AG08396 (cell line): ENCODE measurements at places on chromosomes 7 and 10.

- DNase-seq = no peak
These were observed 27.2 kb downstream of the IKZF1 start for GRCh38 chr7:50331564-50332208.

GRCh38 chr10:85265121-85265520 is 936.7 kb downstream of the CCSER2 start:
- DNase-seq = no peak

- no peak for DNase-seq
These were observed 53.0 kb upstream of the AGR3 start for GRCh38 chr7:16934722-16935340.

- DNase-seq = peak; percentile 88
These were observed 272.3 kb downstream of the TRIL start for GRCh38 chr7:28685644-28686417.

DNA sequence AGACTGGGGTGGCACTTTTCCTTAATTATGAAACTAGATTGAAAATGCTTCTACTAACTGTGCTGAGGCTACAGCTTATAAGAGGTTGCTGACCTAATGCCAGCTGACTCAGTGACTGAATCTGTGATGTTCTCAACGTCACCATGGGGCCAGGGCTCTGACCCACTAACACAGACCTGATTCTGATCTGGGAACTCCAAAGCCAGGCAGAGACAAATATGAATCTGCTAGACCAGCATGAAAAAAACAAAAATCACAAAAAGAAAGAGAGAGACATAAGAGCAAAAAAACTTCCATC is 16.1 kb downstream of the USP6NL start:
- DNase-seq = peak; percentile 55

DNA sequence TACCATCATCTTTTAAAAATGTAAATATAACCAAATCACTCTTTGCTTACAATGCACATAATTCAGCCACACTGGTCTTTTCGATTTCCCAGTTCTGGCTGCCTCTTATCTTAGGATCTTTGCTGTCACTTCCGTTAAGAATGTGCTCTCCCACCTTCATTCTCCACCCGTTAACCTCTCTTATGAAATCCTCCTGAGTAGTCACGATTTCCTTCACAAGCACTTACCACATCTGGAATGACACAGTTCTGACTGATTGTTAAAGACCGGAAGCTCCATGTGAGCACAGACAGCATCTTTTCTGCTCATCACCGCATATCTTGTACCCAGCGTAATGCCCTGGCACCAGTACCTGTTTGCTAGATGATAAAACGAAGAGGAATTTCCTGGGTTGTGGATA is 84.3 kb downstream of the CUL2 start:
- peak; percentile 52 for DNase-seq

GRCh38 chr10:92834986-92835385 is 13.3 kb upstream of the EXOC6 start:
- DNase-seq = peak; percentile 34

DNA sequence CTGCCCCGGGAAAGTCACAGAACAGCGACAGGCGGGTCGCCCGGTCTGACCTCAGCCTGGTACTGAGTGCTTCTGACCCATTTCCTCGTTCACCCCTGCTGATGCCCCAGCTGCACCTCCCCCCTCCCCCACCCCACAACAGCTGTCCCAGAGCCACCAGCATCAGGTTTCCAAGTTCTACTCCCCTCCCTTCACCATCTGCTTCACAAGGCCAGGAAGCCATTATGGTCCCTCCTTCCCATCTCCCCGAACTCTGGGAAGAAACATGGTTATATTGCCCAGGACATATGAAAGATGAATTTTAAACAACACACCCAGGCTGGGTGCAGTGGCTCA is 301.9 kb upstream of the GALNT17 start:
- no peak for DNase-seq

DNA sequence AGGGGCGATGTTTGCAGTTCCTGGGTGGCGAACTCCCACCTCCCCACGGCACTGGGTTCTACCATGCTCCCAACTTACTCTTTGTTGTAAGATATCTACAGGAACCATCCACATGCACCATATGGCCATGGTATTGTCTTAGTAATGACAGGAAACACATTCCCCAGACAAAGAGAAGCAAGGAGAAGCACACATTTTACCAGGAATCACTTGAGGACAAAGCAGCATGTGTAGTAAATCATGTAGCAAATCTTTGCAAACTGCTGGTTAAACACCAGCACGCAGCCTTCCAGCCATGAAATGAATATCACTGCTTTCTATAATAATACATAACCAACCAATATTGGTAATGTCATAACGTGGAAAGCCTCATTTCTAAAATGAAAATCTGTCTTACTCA is 101.2 kb downstream of the NRP1 start:
- DNase-seq = no peak

GRCh38 chr10:60427709-60428386 is 38.2 kb upstream of the ANK3 start:
- DNase-seq = no peak

DNA sequence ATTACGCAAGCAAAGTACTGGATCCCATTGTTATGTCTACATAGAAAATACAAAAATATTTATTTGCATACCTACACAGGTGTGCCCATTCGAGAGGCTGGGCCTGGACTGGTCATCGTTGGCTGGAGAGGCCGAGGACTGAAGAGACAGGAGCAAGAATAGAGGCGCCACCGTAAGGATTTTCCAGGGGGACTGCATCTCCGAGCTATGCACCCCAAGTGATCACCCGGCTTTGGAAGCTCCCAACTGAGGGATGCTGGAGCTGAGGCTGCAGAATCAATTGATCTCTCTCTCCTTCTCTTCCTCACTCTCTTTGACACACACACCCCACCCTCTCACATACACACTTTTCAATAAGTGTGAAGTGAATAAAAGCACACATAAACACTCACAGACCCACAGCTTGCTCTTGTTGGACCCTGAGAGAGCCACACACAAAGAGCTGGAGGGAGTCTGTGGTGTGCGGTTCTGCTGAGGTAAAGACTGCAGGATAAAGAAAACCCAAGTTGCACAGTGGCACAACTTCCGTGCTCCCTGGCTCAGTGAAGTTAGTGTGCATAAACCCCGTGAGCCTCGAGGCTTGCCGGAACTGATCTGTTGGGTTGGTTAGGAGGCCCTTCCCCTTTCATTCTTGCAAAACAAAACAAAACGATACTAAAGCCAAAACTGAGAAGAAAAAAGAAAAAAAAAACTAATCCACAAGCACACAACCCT is at the start of gene AOAH:
Gene AOAH (minus strand): TSS at position 544 of the 714 bp plus-strand sequence. CDS start 346 bp downstream, at position 198.
- DNase-seq = no peak

- no peak for DNase-seq
These were observed 509.4 kb downstream of the PTPRN2 start for GRCh38 chr7:158077934-158078910.

DNA sequence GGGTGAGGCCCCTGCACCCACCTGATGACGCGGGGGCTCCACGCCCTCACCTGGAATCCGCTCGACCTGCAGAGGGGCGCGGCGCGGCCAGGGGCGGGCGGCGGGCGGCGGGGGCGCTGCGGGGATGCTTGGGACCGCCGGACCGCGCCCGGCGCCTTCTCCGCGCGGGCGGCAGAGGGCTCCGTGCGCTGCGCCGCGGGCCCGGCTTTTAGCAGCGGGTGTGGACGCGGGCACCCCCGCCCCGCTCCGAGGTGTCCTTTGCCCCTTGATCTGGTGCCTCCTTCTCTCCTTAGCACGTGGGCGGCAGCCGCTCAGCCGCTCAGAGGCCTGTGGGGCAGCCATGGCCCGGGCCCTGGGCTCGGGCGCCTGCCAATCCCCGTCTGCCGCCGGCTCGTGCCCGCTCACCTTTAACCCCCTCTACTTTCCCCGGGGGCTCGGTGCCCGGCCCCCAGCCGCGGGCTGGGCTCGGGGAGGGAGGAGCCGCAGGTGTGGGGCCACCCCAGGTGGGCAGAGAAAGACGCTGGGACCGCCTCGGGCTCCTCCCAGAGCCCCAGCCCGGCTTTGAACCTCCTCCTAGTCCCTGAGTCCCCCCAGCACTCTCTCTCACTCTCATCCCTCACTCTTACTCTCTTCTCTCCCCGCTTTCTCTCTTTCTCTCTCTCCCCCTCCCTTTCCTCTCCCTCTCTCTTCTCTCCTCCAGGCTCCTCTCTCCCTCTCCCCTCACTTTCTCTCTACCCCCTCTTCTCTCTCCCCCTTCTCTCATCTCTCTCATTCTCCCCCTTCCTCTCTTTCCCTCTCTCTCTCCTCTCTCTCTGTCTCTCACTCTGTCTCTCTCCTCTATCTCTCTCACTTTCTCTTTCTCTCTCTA is 19.7 kb upstream of the VPS37D start:
- peak; percentile 52 for DNase-seq

- DNase-seq = no peak
These were observed 4.0 kb downstream of the MTG1 start for GRCh38 chr10:133397938-133398337.

DNA sequence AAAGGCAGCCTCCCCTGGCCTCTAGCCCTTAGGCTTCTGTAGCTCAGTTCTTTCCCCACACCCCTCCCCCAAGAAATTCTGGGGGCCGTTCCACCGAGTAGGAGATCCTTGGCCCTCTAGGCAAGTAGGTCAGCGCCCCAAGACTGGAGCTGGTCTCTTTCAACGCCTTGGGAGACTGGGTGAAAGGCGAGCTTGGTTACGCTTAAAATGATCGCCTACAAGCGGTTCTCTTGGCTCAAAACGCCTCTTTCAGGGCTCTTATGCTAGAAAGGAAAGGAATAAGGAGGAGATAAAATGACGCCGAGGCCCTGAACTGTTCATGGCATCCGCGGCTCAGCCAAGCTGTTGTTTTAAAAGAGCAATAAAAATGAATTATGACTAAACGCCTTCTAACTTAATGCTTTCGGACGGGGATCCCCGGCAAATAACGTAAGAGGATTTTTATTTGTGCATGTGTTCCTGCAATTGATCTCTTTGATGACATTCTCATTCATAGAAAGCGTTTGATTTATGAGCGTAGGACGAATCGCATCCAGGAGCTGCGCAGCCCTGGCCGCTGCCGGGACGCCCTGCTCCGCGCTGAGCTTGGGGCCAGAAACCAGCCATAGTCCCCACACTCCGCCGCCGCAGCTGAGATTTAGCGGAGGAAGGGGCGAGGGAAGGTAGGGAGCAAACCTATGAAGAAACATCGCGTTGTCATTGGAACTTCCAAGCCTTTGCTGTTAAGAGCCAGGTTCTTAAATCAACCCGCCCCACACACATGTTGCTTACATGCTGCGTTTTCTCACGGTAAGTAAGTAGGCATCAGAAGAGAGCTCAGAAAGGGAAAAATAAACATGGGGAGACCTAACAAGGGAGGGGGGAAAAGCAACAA is 3.0 kb upstream of the HOXA1 start:
- no peak for DNase-seq

- no peak for DNase-seq
These were observed 164.9 kb upstream of the TRIM24 start for GRCh38 chr7:138295049-138295637.

GRCh38 chr10:4569151-4569550 is 256.9 kb upstream of the AKR1E2 start:
- no peak for DNase-seq

- DNase-seq = no peak
These were observed 37.8 kb downstream of the DPYSL4 start for GRCh38 chr10:132224343-132225072.

GRCh38 chr10:94240491-94240890 is 122.2 kb downstream of the NOC3L start:
- no peak for DNase-seq

- DNase-seq = peak; percentile 72
These were observed 45.0 kb upstream of the AGBL3 start for GRCh38 chr7:134941185-134941900.

DNA sequence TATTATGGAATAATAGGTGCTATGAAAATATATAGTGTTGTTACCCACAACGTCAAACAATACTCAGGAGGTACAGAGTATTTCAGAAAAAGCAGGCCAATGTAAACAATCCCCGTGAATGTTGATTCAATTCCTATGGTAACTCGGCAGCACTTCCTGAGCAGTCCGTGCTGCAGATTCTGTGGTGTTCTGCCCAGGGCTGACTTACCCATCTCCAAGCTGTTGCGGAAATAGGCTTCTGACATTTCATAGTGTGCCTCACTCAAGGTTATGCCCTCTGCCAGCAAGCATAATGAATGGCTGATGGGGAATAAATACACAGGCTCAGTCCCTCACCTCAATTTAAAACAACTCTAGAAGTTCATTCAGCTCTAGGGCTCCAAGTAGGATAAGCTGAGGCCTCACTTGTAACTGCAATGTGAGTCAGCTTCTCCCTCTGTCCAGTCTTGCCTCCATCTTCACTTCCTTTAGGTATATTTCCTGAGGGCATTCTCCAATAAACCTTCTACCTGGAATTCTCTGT is 177.6 kb downstream of the GNAI1 start:
- peak; percentile 54 for DNase-seq

DNA sequence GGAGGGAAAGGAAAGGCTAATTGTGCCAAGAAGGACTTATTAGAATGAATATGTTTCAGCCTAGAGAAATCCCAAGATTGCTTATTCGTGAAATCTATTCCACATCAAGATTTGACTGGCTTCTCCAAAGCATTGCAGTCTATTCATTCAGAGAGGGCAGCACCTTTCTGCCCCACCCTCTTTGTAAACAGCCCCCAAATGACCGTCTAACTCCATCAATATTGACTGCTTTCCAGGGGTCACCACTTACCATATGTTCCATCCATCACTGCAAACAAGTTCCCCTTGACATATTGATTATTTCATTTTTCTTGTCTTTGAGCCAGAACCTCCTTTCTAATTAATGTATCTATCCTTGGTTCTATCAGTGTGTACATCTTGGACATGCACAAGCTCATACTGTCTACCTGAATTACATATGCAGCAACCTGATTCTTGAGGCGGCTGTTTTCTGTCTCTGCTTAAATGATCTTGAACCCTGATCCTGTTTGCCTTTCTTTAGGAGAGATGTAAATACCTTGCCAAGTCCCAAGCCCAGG is 44.2 kb upstream of the PTER start:
- DNase-seq = no peak

DNA sequence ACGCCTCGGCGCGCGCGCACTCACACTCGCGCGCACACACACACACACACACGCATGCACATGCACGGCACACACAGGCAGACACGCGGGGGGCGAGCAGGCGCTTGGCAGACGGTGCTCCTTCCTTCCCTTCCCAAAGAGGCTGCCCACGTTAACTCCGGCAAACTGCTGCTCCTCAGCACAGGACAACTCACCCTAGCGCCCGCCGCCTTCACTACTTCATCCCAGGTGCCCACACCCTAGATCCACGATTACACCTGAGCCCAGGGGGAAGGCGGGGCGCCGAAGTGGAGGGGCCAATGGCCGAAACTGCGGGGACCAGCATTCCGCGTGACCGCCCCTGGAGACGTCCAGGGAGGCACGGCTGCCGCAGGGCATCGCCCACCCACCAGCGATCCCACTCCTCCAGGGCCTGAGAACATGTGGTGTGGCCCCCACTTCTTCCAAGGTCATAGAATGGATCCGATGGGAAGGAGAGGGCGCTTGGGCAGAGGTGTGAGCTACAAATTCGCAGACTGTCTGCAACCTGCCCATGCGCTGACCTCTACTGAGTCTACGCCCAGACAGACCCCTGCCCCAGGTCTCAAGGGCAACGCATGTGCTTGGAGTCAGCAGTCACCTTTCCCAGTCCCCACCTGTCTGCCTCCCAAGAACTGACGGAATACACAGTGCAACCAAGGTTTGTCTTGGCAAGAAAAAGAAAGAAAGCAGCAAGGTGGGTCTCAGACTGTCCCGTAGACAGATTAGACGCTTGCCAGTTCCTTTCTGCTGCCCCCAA is 74.6 kb downstream of the CALN1 start:
- DNase-seq = no peak
